ENCODE measurements at places on chromosomes 3 and 15.

DNA sequence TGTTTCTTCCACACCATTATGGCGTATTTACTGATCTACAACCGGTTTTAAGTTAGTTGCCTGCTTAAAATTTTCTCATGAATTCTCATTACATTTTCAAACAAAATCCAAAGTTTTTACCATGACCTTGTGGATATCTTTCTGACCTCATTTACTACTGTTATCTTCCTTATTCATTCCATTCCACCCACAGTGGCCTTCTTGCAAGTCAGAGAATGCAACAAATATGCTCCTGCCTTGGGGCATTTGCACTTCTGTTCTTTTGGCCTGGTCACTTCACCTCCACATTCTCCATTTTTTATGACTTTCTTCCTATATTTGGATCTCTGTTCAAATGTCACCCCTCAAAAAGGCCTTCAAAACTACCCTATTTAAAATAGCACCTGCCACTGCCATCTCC, 8.8 kb upstream of the SLC15A2 start:
- H3K4me1 ChIP-seq = no peaks in the 10 kb centered on the region
- H3K27me3 ChIP-seq = no peaks in the 10 kb centered on the region
- H3K4me3 ChIP-seq = no peak overlapping the region
- H3K27ac ChIP-seq = no peak overlapping the region
- H3K36me3 ChIP-seq = peaks cover 7% of the 10 kb centered on the region

- H3K4me3 ChIP-seq = no peak overlapping the region
- peaks cover 3% of the 10 kb centered on the region for H3K36me3 ChIP-seq
- peaks cover 33% of the 10 kb centered on the region for H3K4me1 ChIP-seq
- DNase-seq = no peak
- no peak overlapping the region for H3K27ac ChIP-seq
- H3K27me3 ChIP-seq = no peaks in the 10 kb centered on the region
These were observed 132.8 kb downstream of the PGPEP1L start for GRCh38 chr15:98874773-98875172.

- H3K4me1 ChIP-seq = peaks cover 8% of the 10 kb centered on the region
- H3K4me3 ChIP-seq = no peak overlapping the region
- H3K27me3 ChIP-seq = no peaks in the 10 kb centered on the region
These were observed 266.9 kb upstream of the STT3B start for GRCh38 chr3:31265646-31266428.

DNA sequence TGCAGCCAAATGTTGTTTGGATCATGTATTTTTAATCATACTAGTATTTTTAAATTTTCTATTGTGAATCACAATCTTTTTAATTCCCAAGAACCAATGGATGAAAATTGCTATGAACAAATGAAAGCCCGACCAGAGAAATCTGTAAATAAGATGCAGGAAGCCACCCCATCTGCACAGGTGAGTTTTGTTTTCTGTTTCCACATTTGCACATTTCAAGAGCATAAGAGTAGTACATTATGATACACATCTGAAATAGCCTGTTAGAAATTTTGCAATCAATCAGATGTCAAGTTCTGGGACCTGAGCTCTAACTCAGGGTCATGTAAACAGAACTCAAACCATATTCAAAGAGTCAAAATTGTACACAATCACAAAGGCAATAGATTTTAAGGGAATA, 26.5 kb downstream of the TRAT1 start:
- H3K4me3 ChIP-seq = no peak overlapping the region
- peaks cover 55% of the 10 kb centered on the region for H3K36me3 ChIP-seq
- DNase-seq = no peak
- peak overlapping the region; percentile 64 for H3K27ac ChIP-seq
- H3K4me1 ChIP-seq = peaks cover 55% of the 10 kb centered on the region
- no peaks in the 10 kb centered on the region for H3K27me3 ChIP-seq

GRCh38 chr15:40569129-40569953, at the start of gene RPUSD2:
RPUSD2 (plus strand) TSS chr15:40569299; CDS start chr15:40569338, 39 bp downstream.
- peak; percentile 95 for DNase-seq
- peaks cover 3% of the 10 kb centered on the region for H3K27me3 ChIP-seq
- H3K27ac ChIP-seq = peak within 1 kb of the TSS; percentile 99
- peaks cover 56% of the 10 kb centered on the region for H3K36me3 ChIP-seq
- H3K4me3 ChIP-seq = peak within 1 kb of the TSS; percentile 99
- peaks cover 55% of the 10 kb centered on the region for H3K4me1 ChIP-seq

- no peak overlapping the region for H3K27ac ChIP-seq
- no peak overlapping the region for H3K4me3 ChIP-seq
- H3K4me1 ChIP-seq = no peaks in the 10 kb centered on the region
- peaks cover 10% of the 10 kb centered on the region for H3K27me3 ChIP-seq
- no peaks in the 10 kb centered on the region for H3K36me3 ChIP-seq
- no peak for DNase-seq
These were observed 405.0 kb upstream of the TPM1 start for GRCh38 chr15:62637574-62637897.

Measured in activated T-cell treated with anti-CD3 and anti-CD28 coated beads, Interleukin-2, amount 50 U/mL, for 24 hours (primary cell).